Cardiac muscle cell (in vitro differentiated cells and primary cell): ENCODE measurements at places on chromosomes 2 and 18. TPM values are rescaled to one million over a fixed set of nuclear protein-coding genes. Genes with fewer than 3 reads are reported as not detected.

- no peak for DNase-seq
Observed at GRCh38 chr2:78676921-78677696, 348.4 kb upstream of the REG3G start.

Gene ACTG2
- 0.42 and 4.0 TPM in 2 replicates for total RNA-seq

- no peak for DNase-seq
Observed at GRCh38 chr2:226746196-226746800, 53.3 kb downstream of the IRS1 start.

DNA sequence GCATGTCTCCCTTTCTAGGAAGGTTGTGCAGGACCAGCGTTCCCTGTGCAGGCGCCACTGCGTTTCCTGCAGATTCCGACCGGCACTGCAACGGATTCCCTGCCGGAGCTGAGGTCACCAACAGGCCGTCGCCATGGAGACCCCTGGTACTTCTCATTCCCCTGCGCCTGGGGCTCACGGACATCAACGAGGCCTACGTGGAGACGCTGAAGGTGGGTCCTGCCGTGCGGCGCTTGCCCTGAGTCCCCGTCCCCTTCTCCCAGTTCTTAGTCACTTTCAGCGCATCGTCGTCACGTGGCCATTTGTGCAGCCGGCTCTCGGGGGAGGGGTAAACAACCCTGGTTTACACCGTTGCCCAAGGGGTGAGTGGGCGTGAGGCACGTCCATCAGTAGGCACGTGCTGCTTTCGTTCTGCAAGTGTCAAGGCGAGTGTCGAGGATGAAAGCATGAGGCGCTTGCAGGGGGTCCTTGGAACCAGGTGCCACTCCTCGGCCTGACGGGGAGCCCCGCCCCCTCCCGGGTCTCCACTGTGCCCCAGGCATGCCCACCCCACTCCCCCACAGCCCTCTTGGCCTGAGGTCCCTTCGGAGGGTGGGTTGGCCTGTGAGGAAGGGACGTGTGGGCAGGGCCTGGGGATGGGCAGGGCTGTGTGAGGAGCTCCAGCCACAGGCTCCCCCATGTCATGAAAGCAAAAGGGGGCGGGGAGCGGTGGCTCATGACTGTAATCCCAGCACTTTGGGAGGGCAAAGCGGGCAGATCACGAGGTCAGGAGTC lies 19.8 kb downstream of the DTYMK start:
- DNase-seq, result peak; percentile 20

Gene KIAA1328
- total RNA-seq, result 6.6 and 11.5 TPM in 2 replicates

GRCh38 chr2:130376433-130377293 lies 20.8 kb downstream of the PTPN18 start:
- no peak for DNase-seq

Gene CAVIN2
- 0.74 and 1.1 TPM in 2 replicates for total RNA-seq
